Purkinje cell (primary cell): ENCODE measurements at places on chromosomes 3 and 15. TPM values are rescaled to one million over a fixed set of nuclear protein-coding genes. Genes with fewer than 3 reads are reported as not detected.

Gene ANKRD34C
- 4.0 and 5.0 TPM in 2 replicates for polyA plus RNA-seq

Gene EIF5A2
- 32.6 and 45.4 TPM in 2 replicates for polyA plus RNA-seq

Gene TRIM42
- polyA plus RNA-seq, result not detected in 2 replicates

Gene ACP3
- not detected in 2 replicates for polyA plus RNA-seq

Gene AGBL1
- polyA plus RNA-seq, result not detected in 2 replicates

Gene STRA6
- not detected in 2 replicates for polyA plus RNA-seq

Gene CPEB1
- polyA plus RNA-seq, result 49.0 and 55.0 TPM in 2 replicates

Gene CFAP44
- polyA plus RNA-seq, result 1.3 and 3.2 TPM in 2 replicates

Gene LRRIQ4
- polyA plus RNA-seq, result not detected in 2 replicates

Gene STRIT1
- polyA plus RNA-seq, result not detected in 2 replicates

Gene C3orf70
- polyA plus RNA-seq, result 4.6 and 5.6 TPM in 2 replicates

Gene MYL3
- polyA plus RNA-seq, result 0.27 TPM in 1 of 2 replicates, not detected in the other

Gene AADACL2
- not detected in 2 replicates for polyA plus RNA-seq

Gene ROPN1
- 2.9 TPM in 1 of 2 replicates, not detected in the other for polyA plus RNA-seq

Gene CHL1
- polyA plus RNA-seq, result 25.2 and 62.3 TPM in 2 replicates

Gene C3orf85
- not detected in 2 replicates for polyA plus RNA-seq

Gene GCSAM
- not detected in 2 replicates for polyA plus RNA-seq

Gene CLEC3B
- not detected in 2 replicates for polyA plus RNA-seq

Gene CAPN7
- 15.4 and 32.0 TPM in 2 replicates for polyA plus RNA-seq

Gene LNP1
- 5.7 and 9.9 TPM in 2 replicates for polyA plus RNA-seq

Gene DUOXA2
- polyA plus RNA-seq, result not detected in 2 replicates

Gene TMC3
- not detected in 2 replicates for polyA plus RNA-seq

Gene SERPINI2
- polyA plus RNA-seq, result 0.44 and 5.8 TPM in 2 replicates

Gene ZNF197
- 8.0 and 11.2 TPM in 2 replicates for polyA plus RNA-seq

Gene RTP3
- polyA plus RNA-seq, result not detected in 2 replicates

Gene CCR2
- polyA plus RNA-seq, result not detected in 2 replicates

Gene LMAN1L
- not detected in 2 replicates for polyA plus RNA-seq

Gene MAN2C1
- polyA plus RNA-seq, result 12.3 and 20.5 TPM in 2 replicates

Gene CCR4
- not detected in 2 replicates for polyA plus RNA-seq

Gene PROS1
- polyA plus RNA-seq, result 4.8 and 6.2 TPM in 2 replicates

Gene PRTG
- 1.3 and 1.7 TPM in 2 replicates for polyA plus RNA-seq

Gene PPP2R3A
- polyA plus RNA-seq, result 3.9 and 7.0 TPM in 2 replicates

Gene CEMIP
- polyA plus RNA-seq, result 0.24 and 2.6 TPM in 2 replicates

Gene GREM1
- polyA plus RNA-seq, result 1.6 TPM in 1 of 2 replicates, not detected in the other

Gene NAALADL2
- 5.1 and 24.4 TPM in 2 replicates for polyA plus RNA-seq

Gene STOML1
- polyA plus RNA-seq, result 4.2 and 8.7 TPM in 2 replicates

Gene VIPR1
- 0.41 and 6.1 TPM in 2 replicates for polyA plus RNA-seq

Gene RBPMS2
- polyA plus RNA-seq, result 0.19 and 0.59 TPM in 2 replicates

Gene ANKUB1
- polyA plus RNA-seq, result not detected in 2 replicates

Gene ARIH1
- 78.0 and 79.9 TPM in 2 replicates for polyA plus RNA-seq

Gene PPP1R14D
- not detected in 2 replicates for polyA plus RNA-seq

Gene GOLGA6L10
- 0.42 and 1.0 TPM in 2 replicates for polyA plus RNA-seq

Gene SV2B
- 2.0 and 24.1 TPM in 2 replicates for polyA plus RNA-seq

Gene CHRNA7
- polyA plus RNA-seq, result 1.7 TPM in 1 of 2 replicates, not detected in the other

Gene FEZF2
- 3.8 TPM in 1 of 2 replicates, not detected in the other for polyA plus RNA-seq

Gene CPNE9
- 6.6 and 12.5 TPM in 2 replicates for polyA plus RNA-seq

Gene CPB1
- 3.0 TPM in 1 of 2 replicates, not detected in the other for polyA plus RNA-seq

Gene GOLGA8R
- polyA plus RNA-seq, result not detected in 2 replicates

Gene FBLN2
- 1.2 and 2.0 TPM in 2 replicates for polyA plus RNA-seq

Gene SLC24A1
- polyA plus RNA-seq, result 1.7 and 3.8 TPM in 2 replicates
